SK-MEL-5 (cell line): ENCODE measurements at places on chromosomes 1 and 21. TPM values are rescaled to one million over a fixed set of nuclear protein-coding genes. Genes with fewer than 3 reads are reported as not detected.

CD48 gene
- total RNA-seq = not detected in 2 replicates

TMEM63A gene
- total RNA-seq = 7.4 and 11.6 TPM in 2 replicates

LCE1E gene
- total RNA-seq = not detected in 2 replicates

DCDC2B gene
- total RNA-seq = not detected in 2 replicates
